ENCODE measurements at places on chromosomes 11 and 22.

DNA sequence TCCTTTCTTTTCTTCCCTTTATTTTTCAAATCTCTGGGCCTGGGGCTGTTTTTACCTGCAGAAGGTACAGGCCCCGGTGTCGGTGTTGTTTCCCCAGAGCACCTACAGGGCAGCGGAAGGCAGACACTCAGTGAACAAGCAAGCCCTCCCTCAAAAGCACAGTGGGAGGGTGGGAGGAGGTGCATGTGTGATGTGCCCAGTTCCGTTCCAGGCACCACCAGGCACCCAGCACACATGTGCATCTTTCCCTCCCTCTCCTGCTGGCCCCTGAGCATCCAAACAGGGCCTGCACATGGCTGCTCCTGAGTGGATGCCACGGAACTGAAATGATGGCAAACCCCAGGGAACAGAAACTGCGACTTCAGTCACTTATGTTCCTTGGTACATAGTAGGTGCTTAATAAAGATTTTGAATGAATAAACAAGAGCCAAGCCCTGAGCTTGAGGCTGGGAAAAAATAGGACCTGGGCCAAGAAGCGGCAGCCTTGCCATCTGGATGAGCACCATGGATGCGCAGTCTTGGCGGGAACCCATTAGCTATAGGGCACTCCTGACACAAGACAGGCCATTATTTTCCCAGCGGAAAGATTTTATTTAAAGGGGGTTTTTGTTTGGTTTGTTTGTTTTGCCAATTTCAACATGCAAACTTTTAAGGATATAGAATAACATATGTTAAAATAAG lies 47.8 kb downstream of the ARRB1 start:
- DNase-seq: no peak

DNA sequence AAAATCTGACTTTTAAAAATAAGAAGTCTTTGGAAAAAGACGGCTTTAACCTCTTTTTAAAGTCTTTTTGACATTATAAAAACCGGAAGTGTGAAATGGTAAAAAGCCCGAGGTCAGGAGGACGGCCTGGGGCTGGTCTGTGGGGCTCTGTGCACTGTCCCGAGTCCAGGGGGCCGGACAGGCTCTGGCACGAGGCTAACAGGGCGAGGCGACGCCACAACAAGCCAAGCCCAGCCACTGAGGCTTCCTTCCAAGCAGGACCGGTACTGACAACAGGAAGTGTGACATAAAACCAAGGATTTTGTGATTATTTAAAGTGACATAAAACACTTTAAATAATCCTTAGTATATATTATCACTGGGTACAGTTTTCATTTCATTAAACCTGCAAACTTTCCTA lies 39.2 kb downstream of the BRD1 start:
- peak; percentile 29 for DNase-seq

GRCh38 chr11:96179905-96180304 lies 163.1 kb downstream of the MAML2 start:
- no peak for DNase-seq

- DNase-seq: no peak
Observed at GRCh38 chr11:130031945-130032344, 29.3 kb upstream of the PRDM10 start.

GRCh38 chr11:130115218-130115617 lies 44.4 kb upstream of the ST14 start:
- DNase-seq: no peak

DNA sequence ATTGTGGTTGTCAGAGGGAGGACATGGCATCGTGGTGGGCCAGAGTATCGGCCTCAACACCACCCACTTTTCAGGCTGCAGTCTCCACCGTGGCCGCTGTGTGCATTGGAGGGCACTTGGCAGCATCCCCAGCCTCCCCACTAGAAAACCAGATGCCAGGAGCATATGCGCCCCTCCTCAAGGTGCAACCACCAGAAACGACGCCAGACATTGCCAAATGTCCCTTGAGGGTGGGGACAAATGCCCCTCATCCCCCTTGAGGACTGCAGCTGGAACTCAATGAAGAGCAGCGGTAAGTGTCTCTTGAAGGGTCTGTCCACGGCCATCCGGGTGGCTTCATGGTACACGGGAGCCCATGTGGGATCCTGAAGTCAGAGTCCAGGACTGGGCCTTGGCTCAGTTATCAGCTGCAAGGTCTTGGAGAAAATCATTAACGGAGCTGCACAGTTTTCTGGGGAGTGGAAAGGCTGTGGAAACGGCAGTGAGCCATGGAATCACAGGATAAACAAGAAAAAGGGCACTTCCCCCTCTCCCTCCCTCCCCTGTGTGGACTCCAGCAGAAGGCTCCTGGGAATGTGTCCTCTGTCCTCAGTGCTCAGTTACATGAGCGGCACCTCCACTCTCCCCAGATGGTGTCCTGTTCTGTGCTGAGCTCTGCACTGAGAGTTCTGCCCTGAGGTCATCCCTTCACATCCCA lies 324.4 kb upstream of the B3GAT1 start:
- no peak for DNase-seq

DNA sequence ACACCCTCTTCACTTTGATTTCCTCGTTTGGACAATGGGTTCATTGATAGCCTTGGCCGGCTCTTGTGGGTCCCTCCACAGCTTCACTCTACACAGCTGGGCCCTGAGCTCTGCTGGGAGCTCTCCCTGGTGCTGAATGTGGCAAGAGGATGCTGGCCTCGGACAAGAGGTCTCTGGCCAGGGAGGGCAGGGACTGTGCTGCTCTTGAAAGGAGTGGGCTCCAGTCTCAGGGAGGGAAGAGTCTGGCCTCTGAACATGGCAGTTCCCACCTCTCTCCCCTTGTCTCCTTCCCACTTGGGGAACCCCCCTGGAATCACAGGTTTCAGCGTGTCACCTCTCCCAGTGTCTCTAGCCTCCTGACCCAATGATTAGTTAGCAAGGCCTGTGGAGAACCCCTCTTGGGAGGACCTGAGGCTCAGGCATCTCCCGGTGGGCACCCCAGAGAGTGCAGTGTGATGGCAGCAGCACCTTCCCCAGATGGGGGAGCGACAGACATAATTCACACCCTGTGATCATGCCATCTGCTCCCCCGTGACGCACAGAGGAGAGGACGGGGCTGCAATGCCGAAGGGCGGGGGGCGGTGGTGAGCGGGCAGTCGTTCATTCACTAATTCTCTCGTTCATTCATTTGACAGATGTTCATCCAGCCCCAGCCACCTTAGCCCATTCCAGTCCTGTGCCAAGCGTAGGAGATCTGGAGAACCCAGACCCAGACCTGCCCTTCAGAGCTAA lies 2.8 kb upstream of the CABP7 start:
- peak; percentile 50 for DNase-seq

DNA sequence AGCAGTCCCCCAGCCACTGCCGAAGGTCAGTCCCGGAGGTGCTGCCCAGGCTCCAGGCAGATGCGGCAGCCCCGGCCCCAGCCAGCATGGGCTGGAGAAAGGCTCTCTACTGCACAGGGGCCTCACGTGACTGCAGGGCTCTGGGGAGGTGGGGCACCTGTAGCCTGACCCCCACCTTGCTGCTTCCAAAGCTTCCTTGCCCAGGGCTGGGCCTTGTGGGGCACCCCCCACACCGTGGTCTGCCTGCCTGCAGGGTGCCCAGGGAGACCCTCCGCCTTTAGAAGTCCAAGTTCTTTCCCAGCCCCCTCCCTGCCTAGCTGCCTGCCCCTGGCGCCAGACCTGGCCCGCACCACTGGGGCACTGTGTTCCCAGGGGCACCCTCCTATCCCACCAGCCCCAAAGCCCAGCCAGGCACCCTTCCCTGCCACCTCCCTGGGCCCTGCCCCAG lies 28.4 kb upstream of the TXNRD2 start:
- DNase-seq: no peak

DNA sequence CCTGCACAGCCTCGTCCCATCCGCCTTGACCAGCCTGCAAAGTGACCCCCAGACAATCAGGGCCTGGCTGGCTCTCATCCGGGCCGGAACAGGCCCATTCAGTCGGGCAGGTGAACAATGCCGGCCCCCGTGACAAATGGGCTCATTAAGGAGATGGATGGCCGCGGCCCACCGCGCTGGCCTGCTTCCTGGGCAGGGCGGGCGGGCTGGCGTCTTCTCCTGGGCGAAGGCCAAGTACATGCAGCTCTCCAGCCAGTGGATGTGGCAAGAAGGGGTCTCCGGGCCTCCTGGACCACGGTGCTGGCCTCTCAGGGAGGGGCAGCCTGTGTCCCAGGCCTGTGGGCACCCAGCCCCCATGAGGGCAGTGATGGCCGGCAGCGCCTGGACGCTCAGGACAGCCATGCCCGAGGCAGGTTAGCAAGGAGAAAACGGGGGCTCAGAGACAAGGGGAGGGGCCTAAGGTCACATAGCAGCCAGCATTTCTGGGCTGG lies 1022.8 kb downstream of the BRD1 start:
- DNase-seq: no peak

DNA sequence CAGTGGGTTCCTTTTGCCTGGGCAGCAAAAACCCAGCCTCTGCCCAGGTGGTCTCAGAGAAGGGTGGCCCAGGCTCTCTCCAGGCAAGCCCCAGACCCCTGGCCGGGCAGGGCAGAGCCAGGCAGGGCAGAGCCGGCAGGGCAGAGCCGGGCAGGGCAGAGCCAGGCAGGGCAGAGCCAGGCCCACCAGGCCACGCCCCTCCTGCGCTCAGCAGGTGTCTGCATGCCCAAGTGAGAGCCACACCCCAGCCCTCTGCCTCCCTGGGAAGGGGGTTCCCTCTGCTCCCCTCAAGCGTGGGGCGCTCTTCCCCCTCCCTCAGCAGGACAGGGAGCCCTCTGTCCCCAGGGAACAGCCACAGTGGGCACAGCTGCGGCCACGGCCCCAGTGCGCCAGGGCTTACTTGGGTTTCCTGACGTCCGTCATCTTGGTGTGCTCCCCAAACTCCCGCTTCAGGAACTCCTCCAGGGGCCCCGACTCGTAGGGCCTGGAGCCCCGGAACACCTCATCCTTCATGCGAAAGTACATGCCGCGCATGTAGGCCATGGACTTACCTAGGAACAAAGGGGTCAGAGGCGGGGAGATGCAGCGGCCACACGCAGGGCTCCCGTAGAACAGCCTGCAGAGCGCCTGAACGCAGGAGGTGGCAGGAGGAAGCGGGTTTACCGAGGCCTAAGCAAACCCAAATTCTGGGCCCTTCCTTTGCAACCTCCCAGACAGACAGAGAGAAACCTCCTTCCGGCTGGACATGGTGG lies 10.1 kb upstream of the BAIAP2L2 start:
- DNase-seq: no peak

DNA sequence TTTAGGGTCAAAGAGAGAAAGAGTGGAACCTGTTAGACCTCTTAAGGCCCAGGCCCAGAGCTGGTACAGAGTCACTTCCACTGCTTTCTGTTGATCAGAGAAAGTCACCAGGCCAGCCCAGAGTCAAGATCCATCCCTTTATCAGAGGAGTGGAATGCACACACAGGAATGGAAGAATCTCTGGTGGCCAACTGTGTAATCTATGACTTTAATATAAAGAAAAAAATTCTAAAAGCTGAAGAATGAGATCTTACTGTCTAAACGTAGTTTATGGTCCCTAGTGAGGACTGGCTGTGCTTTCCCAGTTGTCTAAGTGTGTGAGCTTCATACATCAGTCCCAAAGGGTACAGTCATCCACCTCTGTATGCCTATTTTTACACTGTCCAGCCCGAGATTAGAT lies 51.0 kb downstream of the PPFIBP2 start:
- no peak for DNase-seq

DNA sequence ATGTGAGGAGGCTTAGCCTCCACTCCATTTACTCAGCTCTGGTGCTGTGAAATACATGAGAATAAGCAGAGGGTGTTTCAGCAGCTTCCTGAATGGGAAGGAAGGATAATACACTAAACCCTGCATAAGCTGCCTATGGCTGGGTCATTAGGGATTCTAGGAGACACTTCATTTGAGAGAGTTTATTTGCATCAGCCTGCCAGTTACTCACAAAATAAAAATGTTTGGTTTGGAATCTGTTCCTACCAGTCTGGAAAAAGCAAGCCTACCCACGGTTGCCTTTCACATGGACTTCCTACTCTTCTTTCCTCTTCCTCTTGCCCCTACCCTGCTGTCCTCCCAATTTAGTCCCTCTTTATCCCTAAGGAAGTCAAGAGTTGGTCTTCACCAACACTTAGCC lies 20.5 kb downstream of the SLC1A2 start:
- DNase-seq: no peak

DNA sequence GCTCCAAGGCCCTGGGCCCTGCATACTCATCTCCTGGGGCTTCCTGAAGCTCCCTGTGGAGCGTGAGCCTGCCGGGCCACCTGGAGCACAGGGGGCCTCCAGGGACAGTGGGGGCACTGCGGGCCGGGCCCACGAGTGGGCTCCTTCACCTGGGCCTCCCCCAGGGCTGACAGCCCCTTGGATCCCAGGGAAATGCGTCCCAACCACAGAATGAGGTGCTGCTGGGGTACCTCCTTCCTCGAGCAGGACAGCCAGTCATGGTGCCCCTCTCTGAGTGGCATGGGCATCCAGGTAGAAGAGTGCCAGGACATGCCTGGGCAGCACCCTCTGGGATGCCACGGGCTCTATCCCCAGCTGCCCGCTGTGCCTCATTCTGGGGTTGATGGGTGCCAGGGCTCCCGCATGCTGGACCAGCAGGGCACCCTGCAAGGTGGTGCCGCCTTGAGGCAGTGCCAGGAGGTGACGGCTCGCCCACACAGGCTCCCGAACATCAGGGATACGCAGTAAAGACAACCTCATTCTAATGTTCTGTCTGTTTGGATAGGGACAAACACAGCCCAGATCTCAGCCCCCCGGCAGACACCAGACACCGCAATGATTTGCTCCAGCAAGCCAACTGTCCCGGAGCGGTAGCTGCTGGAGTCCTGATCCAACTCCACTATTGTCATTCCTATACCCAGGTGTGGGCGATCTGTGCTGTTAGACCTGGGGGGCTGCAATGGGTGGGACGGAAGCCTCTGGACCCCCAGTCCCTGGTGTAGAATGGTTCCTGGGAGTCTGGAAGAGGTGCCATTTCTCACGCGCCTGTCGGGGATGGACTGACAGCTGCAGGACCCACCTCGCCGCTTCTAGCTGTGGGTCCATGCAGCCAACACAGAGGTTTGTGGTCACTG lies 25.8 kb downstream of the KRTAP5-5 start:
- no peak for DNase-seq

DNA sequence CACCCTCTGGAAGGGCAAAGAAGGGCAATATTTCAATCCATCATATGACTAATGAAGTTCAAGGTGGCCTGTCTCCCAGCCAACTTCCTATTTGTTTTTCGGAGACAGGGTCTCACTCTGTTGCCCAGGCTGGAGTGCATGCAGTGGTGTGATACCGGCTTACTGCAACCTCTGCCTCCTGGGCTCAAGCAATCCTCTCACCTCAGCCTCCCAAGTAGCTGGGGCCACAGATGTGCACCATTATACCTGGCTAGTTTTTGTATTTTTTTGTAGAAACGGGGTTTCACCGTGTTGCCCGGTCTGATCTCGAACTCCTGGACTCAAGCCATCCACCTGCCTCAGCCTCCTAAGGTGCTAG lies 13.4 kb downstream of the ABTB2 start:
- no peak for DNase-seq

- DNase-seq: peak; percentile 93
Observed at GRCh38 chr11:44568658-44569473, 3.4 kb downstream of the CD82 start.

DNA sequence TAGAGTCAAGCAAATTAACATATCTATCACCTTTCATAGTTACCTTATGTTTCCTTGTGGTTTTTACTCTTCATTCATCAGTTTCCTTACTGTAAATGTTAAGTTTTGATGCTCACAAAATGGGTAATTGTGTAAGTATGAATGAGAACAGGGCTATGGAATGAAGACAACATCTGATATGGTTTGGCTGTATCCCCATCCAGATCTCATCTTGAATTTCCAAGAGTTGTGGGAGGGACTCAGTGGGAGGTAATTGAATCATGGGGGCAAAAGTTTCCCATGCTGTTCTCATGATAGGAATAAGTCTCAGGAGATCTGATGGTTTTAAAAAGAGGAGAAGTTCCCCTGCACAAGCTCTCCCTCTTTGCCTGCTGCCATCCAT lies 107.6 kb downstream of the CCDC34 start:
- DNase-seq: no peak

Measured in activated CD4-positive, alpha-beta memory T cell treated with anti-CD3 and anti-CD28 coated beads, Interleukin-2, amount 10 ng/mL, durations not matched to agents 7 days and 5 days (primary cell).